Body of pancreas (tissue), 4 donors: ENCODE measurements at places on chromosomes 12 and 14.
A peak's percentile ranks its signal among the peaks of the same experiment; 100 is the strongest.

DNA sequence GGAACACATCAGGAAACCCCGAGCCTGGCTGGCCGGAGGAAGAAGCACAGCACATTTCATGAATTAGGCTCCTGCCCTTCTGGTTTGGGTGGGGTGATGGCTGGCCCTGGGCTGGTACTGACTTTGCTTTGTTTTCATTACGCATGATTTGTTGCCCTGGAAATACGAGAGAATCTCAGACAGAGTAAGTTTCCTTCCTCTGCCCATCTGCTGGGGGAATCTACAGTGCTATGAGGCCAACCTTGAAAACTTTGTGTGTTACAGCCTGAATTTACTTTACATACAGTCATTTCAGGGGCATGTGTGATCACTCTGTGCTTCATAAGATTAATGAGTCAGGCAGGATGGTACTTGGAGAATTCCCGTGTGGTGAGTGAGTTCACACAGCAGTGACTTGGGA, 20.5 kb upstream of the SLC5A8 start:
- no peak for DNase-seq

DNA sequence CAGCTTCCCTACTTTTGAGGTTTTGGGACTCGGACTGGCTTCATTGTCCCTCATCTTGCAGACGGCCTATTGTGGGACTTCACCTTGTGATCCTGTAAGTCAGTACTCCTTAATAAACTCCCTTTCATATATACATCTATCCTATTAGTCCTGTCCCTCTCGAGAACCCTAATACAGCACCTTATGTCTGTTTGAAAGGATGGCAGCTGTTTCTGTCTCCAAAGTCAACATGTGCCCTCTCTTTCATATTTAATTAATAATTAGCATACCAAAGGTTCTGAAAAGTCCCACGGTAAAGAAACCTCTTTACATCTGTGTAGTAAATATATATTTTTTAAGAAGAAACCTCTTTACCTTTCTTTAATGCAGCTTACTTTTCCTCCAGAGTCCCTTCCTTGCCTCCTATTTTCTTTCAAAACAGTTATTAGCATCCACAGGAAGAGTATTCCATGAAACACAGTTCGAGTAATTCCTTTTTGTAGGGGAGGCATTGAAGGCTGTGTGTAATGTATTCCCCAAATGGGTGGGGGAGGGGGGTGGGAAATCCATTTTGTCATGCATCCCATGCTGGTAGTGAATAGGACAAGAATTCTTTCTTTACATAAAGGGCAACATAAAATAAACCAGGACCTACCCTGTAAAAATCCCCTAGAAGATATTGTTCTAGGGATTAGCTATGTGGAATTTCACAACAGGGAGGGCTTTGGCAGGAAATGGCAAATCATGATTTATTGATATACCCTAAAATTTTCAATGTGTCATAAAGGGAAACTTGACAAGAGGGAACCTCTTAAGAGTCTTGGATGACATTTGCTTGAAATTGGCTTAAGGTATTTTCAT, 241.5 kb downstream of the SUDS3 start:
- no peak for DNase-seq

DNA sequence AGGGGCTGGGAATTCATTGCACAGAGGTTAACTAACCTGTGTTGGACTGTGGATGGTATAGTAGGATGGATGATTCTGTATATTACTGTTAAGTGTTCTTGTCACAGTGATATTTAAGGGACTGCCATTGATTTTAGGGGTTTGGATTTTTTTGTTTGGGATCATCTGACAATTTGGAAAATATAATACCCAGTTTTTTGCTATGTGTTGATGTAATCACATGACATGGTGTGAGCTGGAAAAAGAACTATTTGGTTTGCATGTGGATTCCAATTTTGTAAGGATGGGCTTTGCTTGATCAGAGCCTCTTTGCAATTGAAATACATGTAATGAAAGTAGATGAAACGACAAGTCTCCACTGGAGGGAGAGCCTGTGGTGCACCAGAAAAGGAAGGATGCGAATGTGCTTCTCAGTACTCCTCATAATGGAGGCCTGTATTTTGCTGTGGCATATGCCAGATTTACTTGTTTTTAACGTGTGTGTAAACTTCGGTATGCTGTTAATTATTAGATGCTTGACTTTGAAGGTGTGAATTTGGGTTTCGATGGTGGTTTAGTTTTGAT, 2.7 kb downstream of the DYRK2 start:
- DNase-seq, result no peak

DNA sequence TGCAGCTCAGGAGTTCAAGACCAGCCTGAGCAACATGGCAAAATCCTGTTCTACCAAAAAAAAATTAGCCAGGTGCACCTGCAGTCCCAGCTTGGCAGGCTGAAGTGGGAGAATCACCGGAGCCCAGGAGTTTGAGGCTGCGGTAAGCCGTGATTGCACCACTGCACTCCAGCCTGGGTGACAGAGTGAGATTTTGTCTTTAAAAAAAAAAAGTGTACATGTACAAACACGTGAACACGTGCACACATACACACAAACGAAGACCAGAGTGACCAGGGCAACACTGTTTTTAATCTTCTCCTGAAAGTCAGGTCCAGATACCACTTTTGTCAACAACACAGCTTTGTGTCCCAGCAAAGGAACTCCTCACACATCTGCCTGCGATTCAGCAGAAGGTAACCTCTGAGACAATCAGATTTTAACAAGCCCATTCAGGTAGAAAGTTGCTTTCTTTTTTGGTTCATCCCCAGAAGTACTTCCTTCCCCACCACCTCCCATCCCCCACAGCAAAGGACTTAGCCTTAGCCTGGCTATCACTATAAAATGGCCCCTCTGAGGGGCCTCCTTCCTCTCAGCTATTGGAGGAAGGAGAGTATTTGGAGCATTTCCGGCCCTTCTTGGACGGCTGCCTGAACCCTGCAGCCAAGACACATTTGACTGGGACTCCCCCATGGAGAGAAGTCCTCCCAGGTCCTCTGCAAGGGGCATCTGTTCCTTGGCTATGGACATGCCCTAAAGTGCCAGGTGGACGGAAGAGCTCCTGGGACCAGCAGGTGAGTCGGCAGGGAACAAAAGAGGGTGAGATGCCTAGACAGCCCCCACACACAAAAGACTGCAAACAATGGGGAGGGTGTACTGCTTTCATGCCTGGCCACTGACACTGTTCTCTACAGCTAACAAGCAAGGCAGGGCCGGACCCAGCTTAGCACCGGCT, 9.8 kb downstream of the CTDSP2 start:
- peak; percentile 49 for DNase-seq

DNA sequence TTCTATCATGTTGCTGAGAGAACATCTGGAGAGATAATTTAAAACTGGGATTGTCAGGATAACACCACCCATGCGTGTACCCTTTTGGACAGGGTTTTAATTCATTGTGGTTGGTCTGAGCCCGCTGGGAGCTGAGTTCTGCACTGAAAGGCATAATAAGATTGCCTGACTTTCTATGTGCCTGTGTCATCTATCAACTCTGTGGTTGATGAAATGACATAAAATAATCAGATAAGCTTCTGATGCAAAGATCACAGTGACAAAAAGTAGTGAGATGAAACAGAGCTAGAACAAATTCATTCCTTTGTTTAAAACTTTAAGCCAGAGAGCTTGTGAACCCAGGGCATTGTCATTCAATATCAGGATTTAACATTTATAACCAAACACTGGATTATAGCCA, 98.7 kb downstream of the BBS10 start:
- no peak for DNase-seq

GRCh38 chr14:61628016-61628725, 67.1 kb upstream of the HIF1A start:
- DNase-seq, result no peak

DNA sequence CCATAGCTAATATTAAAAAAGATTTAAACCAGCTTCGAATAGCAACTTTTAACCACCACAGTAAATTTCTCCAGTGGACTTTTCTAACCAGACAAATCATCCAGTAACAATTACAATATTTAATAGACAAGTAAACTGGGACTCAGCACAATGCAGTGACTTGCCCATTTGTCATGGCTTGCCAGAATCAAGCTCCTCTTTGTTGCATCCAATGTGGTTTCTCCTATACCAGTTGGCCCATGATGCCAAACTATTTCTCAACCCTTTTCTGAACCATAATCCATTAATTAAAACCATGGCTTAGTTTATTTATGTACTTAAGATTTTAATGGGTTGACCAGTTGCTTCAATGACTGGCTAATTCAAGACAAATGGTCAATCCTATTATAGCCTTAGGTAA, 64.4 kb downstream of the DIO2 start:
- no peak for DNase-seq

DNA sequence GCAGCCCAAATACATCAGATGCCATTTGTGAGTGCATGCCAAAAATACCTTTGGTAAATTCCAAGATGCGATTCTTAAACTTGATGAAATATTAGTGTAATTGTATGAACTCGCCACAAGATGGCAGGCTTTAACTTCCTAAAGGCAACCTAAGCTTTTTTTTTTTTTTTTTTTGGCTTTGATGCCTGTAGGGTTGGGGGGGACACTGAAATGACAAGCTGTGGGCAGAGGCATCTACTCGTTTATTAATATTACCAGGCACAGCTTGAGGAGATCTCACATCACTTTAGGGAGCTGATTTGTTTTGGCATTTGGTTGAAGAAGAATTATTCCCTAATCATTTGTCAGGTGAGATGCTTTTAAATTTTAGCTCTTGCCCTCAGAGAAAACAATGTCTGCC, 126.7 kb upstream of the CCDC196 start:
- peak; percentile 21 for DNase-seq

DNA sequence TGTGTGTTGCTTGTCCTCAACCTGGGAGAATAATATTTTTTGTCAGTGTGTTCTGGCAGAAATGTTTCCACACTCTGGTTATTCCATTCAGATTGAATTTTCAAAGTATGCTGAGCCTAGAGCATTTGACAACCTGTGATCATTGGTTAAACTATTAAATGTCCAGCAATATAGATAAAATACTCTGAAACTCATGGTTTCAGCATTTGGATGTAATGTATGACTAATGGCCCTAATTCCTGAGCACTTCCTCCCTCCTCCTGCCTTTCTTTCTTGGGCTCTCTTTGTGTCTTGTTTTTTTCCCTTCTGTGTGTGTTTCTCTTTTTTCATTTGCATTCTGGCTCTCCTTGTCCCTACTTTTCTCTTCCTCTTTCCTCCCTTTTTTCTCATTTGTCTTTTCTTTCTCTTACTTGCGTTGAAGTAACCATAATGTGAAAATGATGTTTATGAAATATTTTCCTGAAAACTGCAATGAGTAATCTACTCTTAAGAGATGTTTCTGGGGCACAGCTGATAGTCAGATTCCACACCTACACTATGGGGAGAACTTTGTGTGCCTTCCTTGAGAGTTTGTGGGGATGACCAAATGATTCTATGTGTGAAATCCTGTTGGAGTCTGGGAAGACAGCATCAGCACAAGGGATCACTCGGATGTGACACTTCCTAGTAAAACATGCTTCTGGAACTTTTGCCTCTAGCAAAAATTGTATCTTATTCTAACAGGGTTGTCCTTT, 74.6 kb downstream of the FRMD6 start:
- DNase-seq, result no peak

GRCh38 chr12:55965240-55965639, 602 bp downstream of the PMEL start:
- DNase-seq, result no peak

DNA sequence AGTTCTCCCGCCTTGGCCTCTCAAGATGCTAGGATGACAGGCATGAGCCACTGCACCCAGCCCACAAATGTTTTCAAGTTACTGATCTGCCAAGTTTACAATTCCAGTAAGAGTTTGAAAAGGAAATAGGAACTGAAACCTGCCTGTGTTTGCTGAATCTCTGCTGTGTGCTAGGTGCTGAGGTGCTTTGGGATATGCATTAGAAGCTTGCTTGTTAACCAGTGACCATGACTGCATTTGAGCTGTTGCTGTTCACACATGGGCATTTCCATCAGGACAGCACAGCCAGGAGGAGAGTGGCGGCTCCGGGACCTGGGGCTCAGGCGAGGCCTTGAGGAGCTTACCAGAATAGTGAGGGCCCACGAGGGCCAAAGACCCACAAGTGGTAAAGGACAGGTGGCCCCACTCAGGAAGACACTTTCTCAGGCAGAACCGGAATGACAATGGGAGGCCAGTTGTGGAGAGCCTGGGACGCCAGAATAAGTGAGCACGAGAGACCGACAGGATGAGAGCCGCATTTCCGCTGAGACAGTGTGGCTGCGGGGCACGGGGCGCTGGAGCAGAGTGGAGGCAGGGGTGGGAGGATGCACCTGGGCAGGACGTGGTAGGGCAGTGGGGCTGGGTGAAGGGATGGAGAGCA, 54.5 kb upstream of the MMP17 start:
- no peak for DNase-seq

DNA sequence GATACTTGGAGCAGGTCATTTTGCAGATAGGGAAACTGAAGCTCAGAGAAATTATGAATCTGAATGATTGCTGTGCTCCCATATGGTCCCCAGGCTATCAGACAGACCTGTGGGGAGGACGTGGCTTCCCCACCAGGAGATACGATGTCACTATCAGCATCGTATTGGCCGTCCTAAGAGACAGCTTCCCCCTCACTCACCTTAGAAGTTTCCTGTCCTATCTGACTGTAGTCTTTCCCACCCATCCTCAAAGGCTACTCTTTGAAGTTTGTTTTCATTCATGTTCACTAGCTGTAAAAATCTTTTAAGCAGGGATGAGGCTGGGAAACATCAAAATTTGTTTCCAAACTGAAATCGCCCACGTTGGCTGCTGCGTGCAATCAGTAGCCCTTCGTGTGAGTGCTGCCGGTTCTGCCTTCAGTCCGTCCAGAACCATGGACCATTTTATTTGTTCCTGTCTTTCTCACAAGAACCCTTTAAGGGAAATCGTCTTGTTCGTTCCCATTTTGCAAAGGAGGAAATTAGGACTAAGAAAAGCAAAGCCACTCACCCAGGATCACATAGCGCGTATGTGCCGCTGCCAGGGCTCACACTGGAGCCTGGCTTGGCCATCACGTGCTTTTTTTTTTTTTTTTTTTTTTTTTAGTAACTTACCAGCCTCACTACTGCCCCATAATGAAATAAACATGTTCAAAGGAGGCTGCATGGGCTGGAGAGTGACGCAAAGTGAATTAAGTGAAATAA, 1.0 kb upstream of the KDM2B start:
- DNase-seq, result peak; percentile 25

GRCh38 chr14:76080471-76080870, 71.3 kb upstream of the GPATCH2L start:
- DNase-seq, result no peak

GRCh38 chr12:115806000-115806399, 471.5 kb downstream of the MED13L start:
- DNase-seq, result no peak

DNA sequence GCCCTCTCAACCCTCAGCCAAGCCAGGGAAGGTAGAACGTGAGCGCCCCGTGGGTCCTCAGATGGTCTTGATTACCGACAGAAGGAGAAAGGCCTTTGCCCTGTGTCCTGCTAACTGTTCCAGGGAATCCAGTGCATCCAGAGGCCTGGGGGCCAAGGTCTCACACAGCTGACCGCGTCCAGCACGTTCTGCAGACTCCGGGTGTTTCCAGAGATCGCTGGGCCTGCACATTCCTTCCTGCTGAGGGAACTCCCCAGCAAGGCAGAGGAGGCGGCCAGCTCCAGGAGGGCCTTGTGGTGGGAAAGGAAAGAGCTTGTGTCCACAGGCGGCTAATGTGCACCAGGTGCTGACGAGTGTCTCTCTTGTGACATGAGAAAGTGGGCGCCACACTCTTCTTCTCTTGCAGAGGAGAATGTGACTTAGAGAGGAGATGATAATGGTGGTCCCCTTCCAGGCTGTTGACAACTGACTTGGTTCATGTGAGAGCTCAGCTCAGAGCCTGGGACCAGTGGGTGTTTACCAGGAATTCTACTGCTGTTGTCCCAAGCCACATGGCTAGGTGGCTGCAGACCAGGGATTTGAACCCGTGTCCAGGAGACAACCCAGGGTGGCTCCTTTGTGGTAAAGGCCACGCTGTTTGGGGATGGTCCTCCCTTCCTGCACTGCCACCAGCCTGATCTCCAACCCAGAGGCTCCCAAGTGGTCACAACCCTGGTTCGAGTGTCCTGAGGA, 46.8 kb upstream of the DLK1 start:
- DNase-seq, result peak; percentile 32
